Stimulated activated naive CD4-positive, alpha-beta T cell treated with Interleukin-2 at 50 U/mL for 16 hours (primary cell): ENCODE measurements at places on chromosomes 12 and 14.

DNA sequence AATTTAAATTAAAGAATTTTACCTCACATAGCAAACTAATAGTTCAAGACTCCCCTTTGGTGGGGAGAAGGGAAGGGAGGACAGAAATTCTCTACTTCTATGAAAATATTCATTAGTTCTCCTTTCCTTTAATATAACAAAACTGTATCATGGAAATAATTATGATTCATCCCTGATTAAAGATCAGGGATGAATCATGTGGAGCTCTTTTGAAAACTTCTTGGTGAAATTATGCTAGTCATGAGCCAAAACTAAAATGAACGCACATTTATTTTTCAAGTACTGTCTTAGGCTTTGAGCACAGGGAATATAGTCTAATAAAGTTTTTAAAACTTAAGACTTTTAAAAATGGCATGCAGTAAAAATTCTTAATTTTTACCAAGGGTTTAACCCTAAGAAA lies 17.1 kb downstream of the TMBIM4 start:
- DNase-seq = no peak

GRCh38 chr14:55946231-55946630 lies 172.0 kb upstream of the PELI2 start:
- DNase-seq = no peak

DNA sequence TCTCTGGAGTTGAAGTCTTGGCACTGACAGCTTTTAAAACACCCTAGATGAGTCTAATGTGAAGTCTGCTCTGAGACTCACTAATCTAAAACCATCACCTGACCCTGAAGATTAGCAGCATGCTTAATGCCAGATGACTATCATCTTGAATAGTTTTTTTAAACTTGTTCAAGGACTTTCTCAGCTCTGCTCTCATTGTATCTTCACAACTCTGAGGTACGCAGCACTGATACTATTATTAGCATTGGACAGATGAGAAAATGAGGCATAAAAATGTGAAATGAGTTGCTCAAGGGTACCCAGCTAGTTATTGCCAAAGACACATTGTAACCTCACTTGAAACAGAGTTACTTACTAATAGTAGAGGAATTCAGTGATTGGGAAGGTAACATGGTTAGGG lies 4.8 kb downstream of the SLC38A1 start:
- no peak for DNase-seq

GRCh38 chr12:56933826-56934625 lies at the start of gene SDR9C7:
SDR9C7 (minus strand) TSS chr12:56934408; CDS start chr12:56934261, 147 bp downstream.
- no peak for DNase-seq

- DNase-seq = no peak
Measured at GRCh38 chr12:20415028-20415427, 46.7 kb downstream of the PDE3A start.

- no peak for DNase-seq
Measured at GRCh38 chr12:23108957-23109356, 484.0 kb downstream of the ETNK1 start.

DNA sequence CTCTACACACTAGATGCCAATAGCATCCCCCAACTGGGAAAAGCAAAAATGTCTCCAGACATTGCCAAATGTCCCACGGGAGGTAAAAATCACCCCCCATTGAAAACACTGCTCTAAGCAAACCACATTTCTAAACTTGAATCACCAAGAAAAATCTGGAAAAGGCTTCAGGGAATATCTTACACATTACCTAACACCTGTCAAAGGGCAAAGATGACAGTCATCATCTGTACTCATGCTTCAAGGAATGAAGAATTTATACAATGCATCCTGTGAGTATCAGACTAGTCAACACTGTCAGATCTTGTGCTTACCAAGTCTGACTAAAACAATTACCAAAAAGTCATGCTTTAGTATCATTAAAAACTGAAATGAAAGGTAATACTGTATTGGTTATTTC lies 161.6 kb upstream of the SOX5 start:
- DNase-seq = no peak

DNA sequence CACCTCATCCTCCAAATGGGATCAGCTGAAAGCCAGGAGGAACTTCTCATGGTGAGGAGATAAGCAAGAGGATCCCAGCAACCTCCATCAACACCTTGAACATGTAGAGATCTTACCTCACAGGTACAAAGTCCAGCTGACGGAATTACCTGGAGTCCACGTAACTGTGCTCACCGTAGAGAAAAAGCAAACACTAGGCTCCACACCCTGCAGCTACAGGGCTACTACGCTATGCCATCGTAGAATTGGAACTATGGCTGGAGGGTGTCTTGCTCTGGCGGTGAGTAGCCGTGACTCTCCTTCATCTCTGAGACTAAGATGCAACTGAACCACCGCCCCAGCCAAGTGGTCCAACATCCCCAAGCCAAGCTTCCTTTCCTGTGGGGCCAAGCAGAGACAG lies 50.5 kb downstream of the CRY1 start:
- no peak for DNase-seq

GRCh38 chr12:63206909-63207308 lies 55.9 kb upstream of the AVPR1A start:
- no peak for DNase-seq

- no peak for DNase-seq
Measured at GRCh38 chr12:45050751-45051571, at the start of gene DBX2. DBX2 (minus strand) TSS chr12:45051099; CDS start chr12:45050927, 172 bp downstream.

- no peak for DNase-seq
Measured at GRCh38 chr12:111462210-111462769, 56.6 kb downstream of the SH2B3 start.

DNA sequence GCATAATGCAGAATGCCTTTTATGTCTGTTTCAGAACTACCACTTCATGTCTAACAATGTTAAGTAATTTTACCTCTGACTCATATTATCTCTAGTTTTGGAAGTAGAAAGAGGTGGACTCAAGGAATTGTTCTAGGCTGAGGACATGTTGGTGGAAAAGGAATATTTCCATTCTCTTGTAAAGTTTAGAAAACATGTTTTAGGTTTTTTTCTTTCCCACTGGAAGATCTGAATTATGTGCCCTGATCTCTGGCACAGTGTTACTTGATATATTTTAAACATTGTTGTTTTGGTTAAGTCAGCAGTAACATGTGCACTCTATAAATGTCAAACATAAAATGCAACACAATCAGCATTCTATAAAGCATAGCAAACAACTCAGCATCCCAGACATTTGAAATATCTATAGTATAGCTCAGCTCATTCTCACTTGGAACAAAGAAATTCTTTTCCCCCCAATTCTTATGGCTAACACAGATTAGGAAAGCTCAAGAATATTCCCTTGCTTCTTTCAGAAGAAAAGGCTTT lies 202.3 kb downstream of the STXBP6 start:
- no peak for DNase-seq

GRCh38 chr14:50242096-50242495 lies 10.7 kb upstream of the SOS2 start:
- no peak for DNase-seq

- no peak for DNase-seq
Measured at GRCh38 chr14:27236601-27237000, 638.8 kb upstream of the NOVA1 start.

DNA sequence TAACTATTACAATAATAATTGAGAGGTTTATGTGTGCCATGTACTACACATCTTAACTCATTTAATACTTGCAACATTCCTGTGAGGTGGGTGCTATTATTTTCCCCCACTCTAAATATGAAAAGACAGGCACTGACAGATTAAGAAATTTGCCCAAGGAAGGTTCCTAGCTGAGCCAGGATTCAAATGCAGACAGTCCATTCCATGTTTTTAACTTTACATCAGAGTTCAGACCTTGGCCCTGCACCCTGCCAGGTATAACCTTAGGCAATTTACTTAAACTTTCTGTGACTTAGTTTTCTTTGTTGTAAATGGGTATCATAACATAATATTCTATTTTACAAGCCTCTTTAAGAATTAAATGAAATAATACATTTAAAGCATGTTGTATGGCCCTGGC lies 26.6 kb downstream of the RDH12 start:
- no peak for DNase-seq
